Stimulated activated CD4-positive, alpha-beta T cell treated with anti-CD3 and anti-CD28 coated beads, Interleukin-1b, Interleukin-23, amount 100 ng/mL, for 1 hour (primary cell): ENCODE measurements at places on chromosomes 4 and X.

GRCh38 chr4:152289941-152290340, 246.0 kb downstream of the FBXW7 start:
- DNase-seq: no peak

DNA sequence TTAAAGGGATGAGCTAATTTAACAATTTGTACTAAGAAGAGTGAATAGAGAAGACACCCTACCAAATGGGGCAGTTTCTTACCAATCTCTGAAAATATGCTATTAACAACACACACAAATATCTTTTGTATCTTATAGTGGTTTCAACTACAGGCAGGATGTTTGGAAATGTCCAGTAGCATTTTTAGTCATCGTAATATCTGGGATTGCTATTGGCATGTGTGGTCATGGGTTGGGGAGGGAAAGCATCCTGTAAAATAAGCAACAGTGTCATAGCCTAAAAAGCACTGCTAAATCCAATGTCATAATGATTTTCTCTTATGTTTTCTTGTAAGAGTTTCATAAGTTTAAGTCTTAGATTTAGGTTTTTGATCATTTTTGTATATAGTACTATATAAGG, 29.3 kb upstream of the ABCG2 start:
- no peak for DNase-seq

- DNase-seq: no peak
Observed at GRCh38 chr4:73213916-73214653, 44.5 kb downstream of the ANKRD17 start.

DNA sequence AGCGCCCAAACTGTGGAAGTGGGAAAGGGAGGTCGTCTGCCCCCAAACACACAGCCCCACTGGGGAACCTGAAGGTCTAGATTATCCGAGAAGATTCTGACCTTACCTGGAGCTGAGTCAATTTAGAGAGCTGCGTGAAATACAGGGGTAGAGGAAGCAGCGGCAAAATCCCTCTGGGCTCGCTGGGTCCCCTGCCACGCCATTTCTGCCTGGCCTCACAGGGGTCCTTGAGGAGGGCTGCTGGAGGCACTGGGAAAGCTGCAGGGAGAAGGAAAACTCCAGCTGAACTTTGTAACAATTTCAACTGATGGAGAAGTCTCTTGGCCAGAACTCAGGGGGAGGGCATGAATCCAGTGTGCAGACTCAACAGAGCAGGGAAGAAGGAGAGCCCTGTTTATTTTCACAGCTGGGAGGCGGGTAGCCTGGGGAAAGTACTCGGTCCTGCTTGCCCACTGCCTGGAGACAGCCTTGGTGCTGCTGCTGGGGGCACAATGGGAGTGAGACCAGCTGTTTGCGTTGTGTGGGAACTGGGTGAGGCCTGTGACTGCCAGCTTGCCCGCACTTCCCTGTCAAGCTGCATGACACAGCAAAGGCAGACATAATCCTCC, 93.2 kb upstream of the MAPK10 start:
- DNase-seq: no peak

DNA sequence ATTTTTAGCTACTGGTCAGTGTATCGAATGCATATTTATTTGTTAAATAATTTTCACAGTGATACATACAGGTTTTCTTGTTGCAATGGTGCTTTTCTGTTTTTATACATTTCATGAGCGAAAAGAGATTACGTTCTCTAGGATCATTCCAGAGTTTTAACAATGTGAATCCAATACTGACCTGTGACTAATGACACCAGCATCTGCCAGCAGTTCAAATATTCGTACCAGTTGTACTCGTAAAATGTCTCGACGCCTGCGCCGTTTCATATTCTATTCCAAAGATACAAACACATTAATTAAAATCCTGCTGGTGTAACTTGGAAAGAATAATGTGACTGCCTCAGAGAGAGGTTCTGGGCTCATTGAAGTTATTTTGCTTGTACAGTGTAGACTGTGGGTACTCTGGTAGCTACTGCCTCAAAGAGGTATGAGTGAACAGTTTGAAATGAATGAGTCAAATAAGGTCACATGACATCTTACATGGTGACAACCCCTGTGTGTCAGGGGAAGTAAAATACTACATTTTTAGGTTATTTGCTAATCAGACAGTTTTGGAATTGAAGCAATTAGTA, 80.7 kb downstream of the ZAR1 start:
- no peak for DNase-seq

DNA sequence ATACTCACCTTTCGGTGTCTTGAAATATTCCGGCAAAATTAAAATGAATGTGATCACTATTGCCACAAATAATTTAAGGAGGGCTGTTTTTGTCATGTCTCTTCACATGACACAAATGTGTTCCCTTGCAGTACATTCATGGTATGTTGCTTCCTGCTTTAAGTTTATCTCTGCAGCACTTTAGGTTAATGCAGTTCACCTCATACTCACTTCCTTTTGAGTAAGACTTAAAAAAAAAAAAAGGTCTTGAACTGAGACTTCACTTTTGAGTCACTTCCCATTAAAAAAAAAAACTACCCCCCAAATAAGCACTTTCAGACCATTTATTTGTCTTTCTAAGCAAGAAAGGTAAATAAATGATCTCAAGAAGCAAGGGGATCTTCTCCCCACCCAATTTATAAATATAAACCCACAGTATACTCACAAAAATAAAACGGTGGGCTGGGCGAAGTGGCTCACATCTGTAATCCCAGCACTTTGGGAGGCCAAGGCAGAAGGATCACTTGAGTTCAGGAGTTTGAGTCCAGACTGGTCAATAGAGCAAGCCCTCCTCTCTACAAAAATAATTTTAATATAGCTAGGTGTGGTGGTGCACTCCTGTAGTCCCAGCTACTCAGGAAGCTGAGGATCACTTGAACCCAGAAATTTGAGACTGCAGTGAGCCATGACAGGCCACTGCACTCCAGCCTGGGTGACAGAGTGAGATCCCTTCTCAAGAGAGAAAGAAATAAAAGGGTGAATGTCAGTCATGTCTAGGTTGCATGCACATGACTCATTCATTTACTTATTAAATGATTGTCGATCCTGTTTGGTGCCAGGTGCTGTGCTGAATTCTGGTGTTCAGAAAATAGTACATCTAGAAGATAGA, at the start of gene TMEM156:
TMEM156 (minus strand) TSS at position 192 of the 868 bp plus-strand sequence; CDS start at position 96, 96 bp downstream.
- no peak for DNase-seq

GRCh38 chr4:152459326-152459725, 76.6 kb downstream of the FBXW7 start:
- DNase-seq: no peak

- DNase-seq: peak; percentile 16
Observed at GRCh38 chrX:148310426-148311165, 189.8 kb upstream of the AFF2 start.

DNA sequence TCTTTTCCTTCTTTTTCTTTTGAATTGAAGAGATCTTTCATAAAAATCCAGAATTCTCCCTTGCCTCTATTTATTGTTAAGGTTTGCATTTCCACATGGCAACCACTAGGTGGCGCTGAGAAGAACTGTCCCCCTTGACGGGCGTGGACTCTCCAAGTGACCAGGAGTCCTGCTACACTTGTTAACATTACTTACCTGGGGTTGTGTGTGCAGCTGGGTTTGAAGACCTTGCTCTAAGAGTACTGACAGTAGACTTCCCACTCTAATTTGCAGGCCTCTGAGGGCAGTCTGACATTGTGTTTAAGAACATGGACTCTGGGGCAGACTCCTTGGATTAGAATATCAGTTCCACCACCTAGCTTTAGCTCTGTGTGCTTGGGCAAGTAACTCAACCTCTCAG, 52.8 kb downstream of the GPRIN3 start:
- DNase-seq: peak; percentile 6

- no peak for DNase-seq
Observed at GRCh38 chrX:30504309-30504708, 73.3 kb downstream of the TASL start.

GRCh38 chr4:10003666-10004065, 17.6 kb downstream of the SLC2A9 start:
- DNase-seq: no peak

DNA sequence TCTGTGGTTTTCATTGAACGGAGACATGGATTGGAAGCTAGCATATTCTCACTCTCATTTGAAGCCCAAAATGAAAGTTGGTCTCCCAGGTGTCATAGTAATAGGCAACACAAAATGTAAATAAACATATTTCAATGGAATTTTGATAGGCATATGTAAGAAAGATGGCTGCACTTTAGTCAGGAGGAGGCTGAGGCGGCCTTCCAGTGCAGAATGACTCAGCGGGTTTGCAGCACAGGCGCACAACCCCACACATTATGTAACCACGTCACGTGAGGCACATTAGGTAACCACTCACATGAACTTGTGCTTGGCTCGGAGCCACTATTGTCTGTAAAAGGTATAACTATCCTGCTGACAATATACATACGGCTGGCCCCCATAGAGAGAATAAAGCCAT, 381.7 kb downstream of the GPAT3 start:
- no peak for DNase-seq

DNA sequence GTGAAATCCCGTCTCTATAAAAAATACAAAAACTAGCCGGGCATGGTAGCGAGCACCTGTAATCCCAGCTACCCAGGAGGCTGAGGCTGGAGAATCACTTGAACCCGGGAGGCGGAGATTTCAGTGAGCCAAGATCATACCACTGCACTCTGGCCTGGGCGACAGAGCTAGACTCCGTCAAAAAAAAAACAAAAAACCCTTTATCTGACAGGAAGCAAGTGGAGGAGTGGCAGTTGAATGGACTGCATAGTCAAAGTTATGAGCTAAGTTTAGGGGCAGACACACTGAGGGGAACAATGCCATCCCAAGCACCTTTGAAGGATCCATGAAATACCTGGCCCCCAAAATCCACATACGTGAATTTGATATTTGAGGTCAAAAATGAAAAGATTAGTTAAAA, 7.5 kb upstream of the HPGDS start:
- DNase-seq: no peak

GRCh38 chr4:74742185-74742584, 52.1 kb downstream of the BTC start:
- no peak for DNase-seq

DNA sequence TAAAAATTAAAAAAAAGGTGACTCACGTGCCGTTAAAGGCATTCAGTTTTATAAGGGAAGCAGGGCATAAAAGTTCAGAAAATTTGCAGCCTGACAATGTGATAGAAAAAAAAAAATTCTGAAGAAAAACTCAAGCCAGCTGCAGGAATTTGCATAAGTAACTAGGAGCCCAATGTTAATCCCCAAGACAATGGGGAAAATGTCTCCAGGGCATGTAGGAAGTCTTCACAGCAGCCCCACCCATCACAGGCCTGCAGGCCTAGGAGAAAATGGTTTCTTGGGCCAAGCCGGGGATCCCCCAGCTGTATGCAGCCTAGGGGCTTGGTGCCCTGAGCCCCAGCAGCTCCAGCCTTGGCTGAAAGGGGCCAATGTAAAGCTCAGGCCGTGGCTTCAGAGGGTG, 31.2 kb downstream of the CHM start:
- DNase-seq: no peak

DNA sequence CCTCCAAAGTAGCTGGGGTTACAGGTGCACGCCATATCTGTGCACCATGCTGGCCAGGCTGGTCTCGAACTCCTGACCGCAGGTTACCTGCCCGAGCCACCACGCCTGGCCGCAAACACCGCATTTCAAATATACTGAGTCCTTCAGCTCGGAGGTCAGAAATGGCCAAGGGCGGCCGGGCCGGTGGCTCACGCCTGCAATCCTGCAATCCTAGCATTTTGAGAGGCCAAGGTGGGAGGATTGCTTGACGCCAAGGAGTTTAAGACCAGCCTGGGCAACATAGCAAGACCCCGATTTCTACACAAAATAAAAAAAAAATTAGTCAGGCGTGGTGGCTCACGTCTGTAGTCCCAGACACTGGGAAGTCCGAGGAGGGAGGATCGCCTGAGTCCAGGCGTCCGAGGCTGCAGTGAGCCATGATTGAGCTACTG, 71.9 kb upstream of the PPP2R3B start:
- no peak for DNase-seq

DNA sequence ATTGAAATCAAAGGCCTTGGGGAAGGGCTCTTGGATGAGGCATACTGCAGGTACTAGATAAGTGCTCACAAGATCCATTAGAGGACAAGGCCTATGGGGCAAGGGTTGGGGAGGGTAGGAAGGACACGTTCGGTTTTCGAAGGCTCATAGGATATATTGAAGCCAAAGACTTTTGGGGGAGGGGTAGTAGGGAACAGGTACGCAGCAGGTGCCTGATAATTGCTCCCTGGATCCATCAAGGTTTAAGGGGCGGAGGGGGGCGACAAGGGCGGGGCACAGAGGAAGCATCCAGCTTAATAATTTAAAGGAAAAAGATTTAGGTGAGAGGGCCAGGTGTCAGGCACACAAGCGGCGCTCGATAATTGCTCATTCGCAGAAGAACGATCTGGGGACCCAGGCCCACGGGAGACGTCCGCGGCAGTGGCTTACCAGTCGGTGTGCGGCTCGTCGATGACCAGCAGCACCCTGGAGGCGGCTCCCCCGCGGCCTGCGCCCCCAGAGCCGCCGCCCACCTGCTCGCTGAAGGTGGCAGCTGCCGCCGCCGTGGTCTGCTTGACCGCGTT, 653 bp downstream of the SYN1 start:
- DNase-seq: no peak

DNA sequence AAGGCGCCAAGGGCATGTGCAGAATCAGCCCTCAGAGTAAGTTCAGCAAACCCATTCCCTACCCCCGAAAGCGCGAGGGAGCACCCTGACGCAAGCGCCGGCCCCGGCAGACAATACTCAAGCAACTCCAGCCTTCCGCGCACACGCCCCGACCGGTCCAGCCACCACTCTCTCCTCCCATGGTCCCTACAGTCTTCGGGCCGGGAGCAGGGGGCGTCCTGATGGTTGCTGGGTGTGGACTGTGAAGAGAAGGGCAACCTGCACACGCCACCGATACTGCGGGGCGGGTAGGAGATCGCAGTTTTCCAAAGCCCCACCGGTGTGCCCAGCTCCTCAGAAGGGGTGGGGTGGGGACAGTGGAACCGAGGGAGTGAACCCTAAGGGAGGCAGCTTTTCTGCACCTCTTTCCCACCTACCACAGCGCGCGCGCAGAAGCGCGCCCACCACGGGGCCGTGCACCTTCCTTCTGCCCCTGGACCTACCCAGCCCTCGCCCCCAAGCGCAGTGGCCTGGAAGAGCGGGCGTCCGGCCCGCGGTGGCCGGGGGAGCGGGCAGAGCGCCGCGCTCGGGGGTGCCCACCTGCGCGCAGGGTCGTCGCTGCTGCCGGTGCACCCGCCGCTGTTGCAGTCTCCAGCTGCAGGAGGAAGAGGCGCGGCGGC, 650.2 kb upstream of the DIPK2B start:
- DNase-seq: no peak

DNA sequence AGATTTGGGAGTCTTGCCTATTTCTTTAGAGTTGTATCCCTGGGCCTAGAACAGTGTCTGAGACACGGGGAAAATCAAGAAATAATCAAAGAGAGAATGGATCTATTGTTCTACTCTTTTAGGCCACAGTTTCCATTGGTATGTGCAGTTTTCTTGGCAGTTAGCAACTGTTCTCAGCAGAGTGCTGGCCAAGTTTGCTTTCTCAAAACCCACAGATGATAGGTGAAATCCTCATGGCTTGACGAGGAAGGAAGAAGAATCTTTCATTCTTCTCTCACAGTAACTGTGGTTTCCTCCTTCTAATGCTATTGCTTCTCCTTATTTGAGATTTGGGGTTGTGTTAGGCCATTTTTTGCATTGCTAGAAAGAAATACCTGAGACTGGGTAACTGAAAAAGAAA, 42.2 kb downstream of the AGA start:
- DNase-seq: no peak

GRCh38 chrX:124249345-124249744, 83.1 kb upstream of the TEX13D start:
- no peak for DNase-seq
